ENCODE measurements at places on chromosomes 4 and X.

DNA sequence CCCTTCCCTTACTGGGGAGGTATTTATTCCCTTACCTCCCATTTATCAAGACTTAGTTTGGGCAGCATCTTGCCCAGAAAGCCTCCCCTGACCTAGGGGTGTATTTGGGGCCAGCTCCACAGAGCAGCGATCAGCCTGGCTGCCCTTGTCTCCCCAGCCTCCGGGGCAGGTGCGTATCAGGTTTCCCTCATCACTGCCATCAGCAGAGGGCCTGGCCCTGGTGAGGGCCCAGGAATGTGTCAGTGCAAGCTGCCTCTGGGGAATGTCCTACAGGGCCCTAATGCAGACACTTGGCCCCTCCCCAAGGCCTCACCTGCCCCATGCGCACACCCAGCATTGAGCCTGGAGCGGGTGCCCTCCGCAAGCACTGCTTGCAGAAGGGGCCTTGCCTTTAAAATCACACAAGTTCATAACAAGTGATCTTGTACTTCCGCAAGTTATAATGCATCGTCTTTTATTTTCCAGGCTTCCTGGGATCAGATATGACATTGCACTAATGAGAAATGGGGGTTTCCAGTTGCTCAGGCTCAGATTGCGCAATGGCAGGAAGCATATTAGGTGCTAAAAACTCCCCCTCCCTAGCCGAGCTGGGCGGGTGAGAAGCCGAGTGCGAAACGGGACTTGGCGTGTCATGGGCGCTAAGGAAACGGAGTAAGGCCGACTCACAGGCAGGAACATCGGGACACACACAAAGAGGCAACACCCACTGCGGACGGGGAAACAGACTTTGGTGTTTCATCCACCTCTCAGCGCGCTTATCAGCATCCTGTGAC lies 25.4 kb upstream of the AFAP1 start:
- DNase-seq: no peak

DNA sequence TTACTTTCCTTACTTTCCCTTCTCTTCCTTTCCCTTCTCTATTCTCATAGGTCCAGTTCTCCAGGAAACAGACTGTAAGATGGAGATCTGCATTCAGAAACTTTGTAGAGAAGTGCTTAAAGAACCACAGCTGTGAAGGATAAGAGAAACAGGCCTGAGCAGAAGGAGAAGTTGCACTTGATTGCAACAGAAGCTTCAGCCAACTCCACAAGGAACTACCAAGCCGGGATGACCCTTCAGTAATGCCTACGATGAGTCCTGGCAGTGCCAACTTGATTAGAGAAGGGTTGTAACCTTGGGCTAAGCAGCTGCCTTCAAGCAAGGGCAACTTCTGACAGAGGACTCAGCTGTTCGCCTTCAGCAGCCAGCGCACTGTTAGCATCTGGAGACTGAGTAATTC lies 413.3 kb upstream of the RASGEF1B start:
- DNase-seq: no peak

DNA sequence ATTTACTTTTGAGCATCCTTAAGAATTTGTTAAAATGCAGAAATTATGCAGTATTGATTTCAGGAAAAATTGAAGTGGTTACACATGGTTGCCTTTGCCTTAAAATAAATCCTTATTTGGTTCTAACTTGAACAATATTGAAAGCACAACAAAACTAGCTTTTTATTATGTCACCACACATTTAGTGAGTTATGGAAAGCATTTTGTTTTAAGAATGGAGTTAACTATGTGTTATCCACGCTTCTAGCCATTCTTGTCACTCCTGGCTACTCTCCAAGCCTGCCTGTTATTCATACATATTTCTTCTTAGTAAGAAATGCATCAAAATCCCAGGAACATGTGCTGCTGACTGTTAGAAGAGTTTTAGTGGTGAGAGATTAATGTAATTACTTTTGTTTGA lies 73.9 kb downstream of the FAT4 start:
- no peak for DNase-seq

- no peak for DNase-seq
Observed at GRCh38 chr4:184751585-184751956, 17.7 kb upstream of the CENPU start.

DNA sequence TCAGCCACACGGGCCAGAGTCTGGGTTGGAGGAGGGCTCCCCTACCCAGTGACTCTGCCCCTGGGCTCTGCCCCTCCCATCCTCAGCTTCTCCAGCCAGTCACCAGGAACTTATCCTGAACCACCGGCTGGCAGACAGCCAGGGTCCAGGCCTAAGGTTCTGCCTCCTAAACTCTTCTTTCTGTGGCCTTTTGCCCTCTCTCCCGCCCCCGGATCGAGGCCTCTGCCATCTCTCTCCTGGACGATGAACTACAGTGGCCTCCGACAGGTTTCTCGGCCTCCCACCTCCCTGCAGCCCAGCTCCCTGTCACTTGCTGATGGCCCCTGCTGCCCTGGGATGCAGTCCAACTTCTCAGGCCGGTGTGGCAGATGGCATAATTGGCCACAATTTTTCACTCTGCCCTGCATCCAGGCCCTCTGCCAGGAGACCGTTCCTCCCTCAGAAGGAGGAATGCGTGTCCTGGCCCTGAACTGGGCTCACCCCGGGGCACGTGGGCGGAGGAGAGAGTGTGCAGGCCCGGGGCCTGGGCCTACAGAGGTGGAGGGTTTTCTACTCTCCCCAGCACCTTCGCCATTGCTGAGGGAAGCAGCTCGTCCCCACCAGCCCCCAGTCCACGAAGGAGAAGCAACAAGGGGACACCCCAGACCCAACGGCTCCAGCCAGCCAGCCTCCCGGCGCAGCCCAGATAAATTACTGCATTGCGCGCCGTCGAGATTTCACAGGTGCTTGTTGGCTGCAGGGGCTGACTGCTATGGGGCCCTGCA lies 81.9 kb upstream of the LRPAP1 start:
- no peak for DNase-seq

DNA sequence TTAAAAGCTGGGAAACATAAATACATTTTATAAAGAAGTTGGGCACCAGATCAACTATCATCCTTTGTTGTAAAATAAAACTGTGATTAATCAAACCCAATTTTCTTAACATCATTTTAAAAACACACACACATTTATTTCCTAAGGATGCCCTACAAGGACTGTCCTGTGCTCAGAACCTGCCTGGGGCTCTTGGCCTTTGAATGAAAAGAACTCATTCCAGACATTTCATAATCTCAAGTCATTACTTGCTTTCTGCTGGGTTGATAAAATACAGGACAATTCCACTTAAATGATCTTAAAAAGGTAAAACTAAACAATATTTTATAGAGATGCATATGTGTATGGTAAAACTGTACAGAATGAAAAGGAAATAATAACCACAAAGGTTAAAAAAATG lies 2.8 kb downstream of the SH3D19 start:
- DNase-seq: no peak

GRCh38 chr4:95167805-95168204 lies 381.0 kb downstream of the UNC5C start:
- DNase-seq: no peak

DNA sequence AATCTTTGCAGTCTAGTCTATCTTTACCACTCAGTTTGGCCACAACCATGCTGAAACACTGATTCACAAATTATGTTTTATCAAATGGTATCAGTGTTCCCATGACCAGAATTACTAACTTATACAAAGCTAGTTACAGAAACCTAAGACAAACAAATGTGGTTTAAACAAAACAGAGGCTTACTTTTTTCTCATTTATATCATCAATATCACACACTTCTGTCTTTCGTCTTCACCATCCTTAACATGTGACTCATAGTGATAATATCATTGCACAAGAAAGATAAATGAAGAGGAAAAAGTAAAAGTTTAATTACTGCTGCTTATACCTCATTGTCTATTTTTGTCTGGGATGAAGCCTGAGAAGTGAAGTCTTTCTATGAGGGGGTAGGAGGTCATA lies 406.6 kb downstream of the PCDH10 start:
- no peak for DNase-seq
